ENCODE measurements at places on chromosomes 7 and 10.

GRCh38 chr7:131827421-131827820, 271.0 kb upstream of the PODXL start:
- DNase-seq, result no peak

- DNase-seq, result no peak
Observed at GRCh38 chr10:125779403-125780327, 4.0 kb upstream of the MMP21 start.

GRCh38 chr10:96538683-96539082, 25.0 kb upstream of the TLL2 start:
- DNase-seq, result no peak

- DNase-seq, result no peak
Observed at GRCh38 chr10:103731609-103732270, 123.6 kb downstream of the SH3PXD2A start.

DNA sequence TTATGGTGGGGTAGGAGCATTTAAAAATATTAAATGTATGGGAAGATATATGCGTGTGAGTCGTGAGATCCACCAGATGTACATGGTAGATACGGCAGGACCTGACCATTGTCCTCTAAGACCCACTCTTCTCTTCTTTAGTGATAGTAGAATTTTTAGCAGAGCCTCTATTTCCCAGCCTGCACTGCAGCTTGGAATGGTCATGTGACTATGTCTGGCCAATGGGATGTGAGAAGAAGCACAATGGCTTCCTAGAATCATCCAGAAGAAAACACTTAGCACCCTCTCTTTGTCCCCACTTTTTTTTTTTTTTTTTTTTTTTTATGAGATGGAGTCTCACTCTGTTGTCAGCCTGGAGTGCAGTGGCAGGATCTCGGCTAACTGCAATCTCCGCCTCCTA, 86.6 kb upstream of the CYTH3 start:
- DNase-seq, result no peak

DNA sequence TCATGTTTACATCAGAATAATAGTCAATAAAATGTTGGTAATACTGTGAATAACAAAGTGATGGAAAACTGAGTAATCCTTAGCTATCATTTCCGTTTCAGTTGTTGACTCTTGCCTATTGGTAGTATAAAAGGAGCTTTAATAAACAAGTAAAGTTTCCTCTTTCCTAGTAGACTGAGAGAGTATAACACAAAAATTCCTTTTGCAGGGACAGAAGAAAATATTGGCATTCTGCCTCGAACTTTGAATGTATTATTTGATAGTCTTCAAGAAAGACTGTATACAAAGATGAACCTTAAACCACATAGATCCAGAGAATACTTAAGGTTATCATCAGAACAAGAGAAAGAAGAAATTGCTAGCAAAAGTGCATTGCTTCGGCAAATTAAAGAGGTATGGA, 9.4 kb downstream of the KIF20B start:
- DNase-seq, result no peak

All from non-pigmented ciliary epithelial cell (primary cell).